Testis (tissue), 5 donors: ENCODE measurements at places on chromosomes 12 and 14. TPM values are rescaled to one million over a fixed set of nuclear protein-coding genes. Genes with fewer than 3 reads are reported as not detected.

DNA sequence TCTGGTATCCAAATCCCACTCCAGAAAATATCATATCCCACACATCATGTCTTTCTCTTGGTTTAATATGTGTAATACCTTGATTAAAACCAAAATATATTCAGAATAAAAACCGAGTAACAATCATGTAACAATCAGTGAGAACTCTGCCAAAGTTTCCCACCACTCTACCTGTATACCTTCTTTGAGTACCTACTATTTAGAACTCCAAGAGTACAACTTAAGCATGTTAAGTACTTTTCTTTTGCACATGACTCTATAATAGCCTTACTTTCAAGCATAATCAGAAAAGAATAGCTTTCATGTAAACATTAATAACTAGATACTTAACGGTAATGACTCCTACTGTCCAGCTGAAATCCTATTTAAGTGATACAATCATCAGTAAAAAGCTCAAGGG is 223.2 kb downstream of the MED13L start:
- DNase-seq, result no peak

DNA sequence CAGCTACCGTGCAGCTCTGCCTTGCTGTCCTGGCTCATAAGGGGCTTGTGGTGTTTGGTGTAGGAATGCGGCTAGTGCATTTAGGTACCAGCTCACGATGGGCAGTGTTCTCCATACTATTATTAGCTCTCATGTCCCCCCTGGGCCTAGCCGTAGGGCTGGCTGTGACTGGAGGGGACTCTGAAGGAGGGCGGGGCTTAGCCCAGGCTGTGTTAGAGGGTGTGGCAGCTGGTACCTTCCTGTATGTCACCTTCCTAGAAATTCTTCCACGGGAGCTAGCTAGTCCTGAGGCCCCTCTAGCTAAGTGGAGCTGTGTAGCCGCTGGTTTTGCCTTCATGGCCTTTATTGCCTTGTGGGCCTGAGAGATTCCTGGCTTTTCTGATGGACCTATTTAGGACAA is 2.1 kb downstream of the SLC39A2 start:
- no peak for DNase-seq

DNA sequence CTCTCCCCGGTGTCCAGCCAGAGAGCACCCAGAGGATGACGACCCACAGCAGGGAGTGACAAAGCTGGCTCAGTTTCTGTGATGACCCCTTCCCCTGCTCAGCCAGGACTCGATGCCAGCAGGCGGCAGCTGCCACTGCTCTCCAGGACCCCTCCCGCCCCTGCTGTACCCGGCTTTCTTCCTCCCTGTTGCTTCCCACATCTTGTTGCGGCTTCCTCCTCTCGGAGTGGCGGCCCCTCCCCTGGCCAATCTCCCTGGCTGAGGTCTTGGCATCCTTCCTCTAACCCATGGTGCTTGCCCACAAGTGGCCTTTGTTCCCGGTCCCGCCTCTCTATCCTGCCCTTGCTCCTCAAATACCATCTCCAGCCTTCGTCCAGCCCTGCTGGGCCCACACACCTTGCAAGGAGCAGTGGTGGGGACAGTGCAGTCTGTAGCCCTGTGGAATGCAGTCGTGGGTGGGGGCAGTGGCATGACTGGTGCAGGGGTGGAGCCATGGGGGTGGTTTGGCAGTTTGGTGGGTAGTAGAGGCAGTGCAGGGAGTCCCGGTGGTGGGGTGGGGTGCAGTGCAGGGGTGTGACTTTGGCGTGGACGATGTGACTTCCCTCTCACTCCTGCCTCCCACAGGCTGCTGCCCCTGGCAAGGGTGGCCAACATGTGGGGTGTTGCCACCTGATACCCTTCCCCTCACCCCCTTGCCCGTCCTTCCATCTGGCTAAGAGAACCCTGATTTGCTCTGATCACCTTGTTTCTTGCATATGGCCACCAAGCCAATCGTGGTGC is 16.3 kb upstream of the BEGAIN start:
- peak; percentile 9 for DNase-seq

NKX2-8 gene
- 63.3 TPM for total RNA-seq

DNA sequence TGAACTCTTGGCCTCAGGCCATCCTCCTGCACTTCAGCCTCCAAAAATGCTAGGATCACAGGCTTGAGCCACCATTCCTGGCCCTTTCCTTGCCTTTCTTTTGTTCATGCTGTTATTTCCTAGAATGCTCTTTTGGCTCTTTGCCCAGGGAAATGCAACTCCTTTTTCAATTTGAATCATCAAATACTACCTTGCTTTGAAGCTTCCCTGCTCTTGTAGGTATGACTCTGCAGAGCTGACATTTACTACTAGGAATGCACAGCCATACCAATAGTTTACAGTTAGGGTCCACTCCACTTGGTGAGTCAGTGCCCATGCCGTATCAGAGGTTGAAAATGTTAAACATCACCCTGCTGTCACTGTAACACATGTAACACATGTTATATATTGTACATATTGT is 107.0 kb upstream of the CRY1 start:
- no peak for DNase-seq

KRT78 gene
- 0.93 TPM for total RNA-seq

GRCh38 chr12:131830335-131830913 is 2.2 kb downstream of the MMP17 start:
- peak; percentile 89 for DNase-seq

ALG10B gene
- 9.4 TPM for total RNA-seq

DNA sequence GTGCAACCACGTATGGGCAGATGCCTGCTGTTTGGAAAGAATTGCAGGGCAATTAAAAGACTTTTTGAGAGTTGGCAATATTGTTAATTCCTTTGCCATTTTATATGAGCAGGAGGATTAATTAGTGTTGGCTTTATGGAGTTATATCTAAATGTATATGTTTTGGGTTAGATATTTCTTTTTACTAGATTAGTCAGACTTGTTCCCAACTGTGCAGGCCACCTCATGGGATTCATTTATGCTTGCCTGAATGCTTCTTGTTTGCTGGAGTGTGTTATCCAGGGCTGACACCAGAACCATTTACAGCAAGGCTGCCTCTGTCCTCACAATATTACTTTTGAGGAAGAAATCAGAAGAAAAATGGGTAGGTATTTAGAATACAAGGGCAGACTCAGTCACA is 192.5 kb downstream of the KTN1 start:
- DNase-seq, result no peak
